ENCODE measurements at places on chromosomes 6 and 20.

GRCh38 chr6:40764726-40765125 is 177.6 kb upstream of the LRFN2 start:
- no peak for DNase-seq

DNA sequence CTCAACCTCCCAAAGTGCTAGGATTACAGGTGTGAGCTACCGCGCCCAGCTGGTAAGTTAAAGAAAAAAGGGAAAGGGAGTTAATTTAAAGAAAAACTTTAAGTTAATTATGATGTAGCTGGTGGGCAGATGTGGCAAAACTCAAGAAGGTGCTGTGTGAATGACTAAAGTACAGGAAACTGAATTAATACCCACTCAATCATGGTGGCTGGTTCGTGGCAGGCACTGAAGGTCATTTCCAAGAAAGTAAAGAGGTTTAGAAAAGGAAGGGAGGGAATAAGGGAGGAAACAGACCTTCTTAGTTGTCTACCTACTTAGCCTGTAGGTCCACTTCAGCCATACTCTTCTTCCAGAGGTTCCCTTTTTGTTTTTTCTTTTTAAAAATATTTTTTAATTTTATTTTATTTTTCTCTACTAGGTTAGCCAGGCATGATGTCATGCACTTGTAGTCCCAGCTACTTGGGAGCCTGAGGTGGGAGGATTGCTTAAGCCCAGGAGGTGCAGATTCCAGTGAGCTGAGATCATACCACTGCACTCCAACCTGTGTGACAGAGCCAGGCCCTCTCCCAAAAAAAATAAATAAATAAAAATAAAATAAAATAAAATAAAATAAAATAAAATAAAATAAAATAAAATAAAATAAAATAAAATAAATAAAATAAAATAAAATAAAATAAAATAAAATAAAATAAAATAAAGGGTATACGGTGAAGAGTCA is 11.9 kb upstream of the TGM3 start:
- DNase-seq = peak; percentile 75

DNA sequence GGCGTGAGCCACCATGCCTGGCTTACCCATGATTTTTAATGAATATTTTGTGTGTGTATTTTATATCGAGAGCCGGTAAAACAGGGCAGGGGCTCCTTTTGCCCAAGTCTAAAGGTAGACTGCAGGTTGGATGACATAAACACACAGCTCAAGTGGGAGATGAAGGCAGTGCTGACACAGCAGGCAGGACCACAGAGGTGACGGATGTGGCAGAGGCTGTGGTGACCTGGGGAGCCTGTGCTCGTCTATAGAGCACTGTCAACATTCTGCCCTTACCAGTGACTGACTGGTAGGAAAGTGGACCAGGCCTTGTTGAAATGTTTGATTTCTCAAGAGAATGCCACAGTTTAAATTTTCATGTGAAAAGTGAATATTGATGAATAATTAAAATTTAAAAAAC is 137.5 kb downstream of the ZFP64 start:
- no peak for DNase-seq

DNA sequence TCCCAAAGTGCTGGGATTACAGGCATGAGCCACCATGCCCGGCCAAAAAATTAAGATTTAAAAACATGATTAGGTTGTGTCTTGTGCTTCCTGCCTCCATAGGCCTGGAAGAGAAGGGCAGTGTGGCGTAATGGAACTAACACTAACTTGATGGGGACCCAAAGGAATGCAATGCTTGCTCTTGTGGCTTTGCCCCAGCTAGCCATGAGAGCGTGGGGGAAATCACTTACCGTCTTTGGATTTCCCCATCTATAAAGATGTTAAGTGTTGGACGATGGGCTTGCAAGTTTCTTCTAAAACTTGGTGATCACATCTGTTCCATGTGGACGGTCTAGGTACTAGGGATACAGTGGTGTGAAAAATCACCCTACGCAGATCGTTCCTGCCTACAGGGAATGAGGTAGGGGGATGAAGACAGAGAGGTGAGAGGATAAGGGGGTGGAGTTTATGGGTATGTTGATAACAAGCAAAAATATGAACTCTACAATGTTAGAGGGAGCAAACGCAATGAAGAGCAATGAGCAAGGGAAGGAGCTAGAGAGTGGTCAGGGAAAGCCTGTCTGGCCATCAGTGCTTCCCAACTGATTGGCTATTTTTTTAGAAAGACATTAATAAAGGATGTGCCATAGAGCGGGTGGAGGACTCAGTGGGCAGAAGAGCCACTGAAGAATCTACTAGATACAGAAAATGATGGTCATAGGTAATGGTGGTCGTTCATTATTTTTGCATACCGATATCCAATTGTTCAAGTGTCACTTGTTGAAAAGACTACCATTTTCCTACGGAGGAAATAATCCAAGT is 165.2 kb downstream of the BCAS1 start:
- DNase-seq = no peak

GRCh38 chr6:129206821-129207220 is 323.9 kb downstream of the LAMA2 start:
- DNase-seq = no peak

DNA sequence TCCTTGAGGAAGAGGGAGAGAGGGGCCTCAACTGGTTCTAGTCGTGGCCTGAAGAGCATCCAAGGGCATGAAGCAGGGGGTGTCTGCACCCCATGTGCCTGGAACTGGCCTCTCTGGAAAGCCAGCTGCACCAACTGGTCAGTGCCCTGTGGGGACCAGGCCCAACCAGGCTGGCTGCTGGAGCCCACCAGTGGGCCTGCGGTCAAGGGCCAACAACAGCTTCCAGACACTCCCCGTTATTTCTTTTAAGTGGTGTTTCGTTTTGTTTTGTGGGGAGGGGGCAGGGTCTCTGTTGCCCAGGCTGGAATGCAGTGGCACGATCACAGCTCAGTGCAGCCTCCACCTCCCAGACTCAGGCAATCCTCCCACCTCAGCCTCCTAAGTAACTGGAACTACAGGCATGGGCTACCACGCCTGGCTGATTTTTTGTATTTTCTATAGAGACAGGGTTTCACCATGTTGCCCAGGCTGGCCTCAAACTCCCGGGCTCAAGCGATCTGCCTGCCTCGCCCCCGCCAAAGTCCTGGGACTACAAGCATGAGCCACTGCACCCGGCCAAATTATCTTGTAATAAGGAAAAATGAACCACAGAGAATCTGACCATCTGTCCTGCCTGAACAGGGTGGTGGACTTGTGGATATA is 11.9 kb upstream of the C20orf144 start:
- DNase-seq = no peak

DNA sequence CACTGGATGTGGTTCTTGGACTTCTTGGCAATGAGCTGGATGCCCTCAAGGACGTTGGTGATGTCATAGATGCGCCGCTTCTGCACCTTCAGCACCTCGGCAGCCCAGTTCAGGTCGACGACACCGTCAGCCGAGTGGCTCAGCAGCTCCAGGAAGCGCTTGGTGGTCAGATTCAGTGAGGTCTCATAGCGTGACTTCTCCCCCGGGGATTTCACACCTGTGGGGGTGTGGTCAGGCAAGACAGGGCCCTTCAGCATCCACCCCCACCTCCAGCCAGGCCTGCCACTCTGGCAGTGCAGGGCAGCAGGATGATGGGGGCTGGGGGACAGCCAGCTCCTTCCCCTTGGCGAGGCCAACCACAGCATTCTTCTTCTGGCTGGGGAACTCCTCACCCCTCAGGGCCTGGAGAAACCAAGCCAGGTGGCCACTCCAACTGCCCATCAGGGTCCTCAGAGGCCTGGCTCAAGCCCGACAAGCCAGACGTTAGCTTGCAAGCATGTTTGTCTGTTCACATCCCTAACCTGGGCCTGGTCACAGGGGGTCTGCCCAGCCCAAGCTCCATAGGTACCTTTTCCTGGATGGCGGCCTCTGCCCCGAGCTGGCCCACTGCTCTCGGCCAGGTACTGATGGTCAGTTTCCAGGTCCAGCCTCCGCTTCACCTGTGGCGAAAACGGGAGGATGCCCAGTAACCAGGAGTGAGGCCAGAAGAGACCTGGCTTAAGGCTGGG is 5.7 kb upstream of the NECAB3 start:
- no peak for DNase-seq

- DNase-seq = no peak
Observed at GRCh38 chr6:13863699-13864155, 49.4 kb upstream of the MCUR1 start.

- DNase-seq = no peak
Observed at GRCh38 chr20:56843817-56844216, 214.7 kb downstream of the TFAP2C start.

- no peak for DNase-seq
Observed at GRCh38 chr6:104484191-104484590, 375.5 kb downstream of the HACE1 start.

DNA sequence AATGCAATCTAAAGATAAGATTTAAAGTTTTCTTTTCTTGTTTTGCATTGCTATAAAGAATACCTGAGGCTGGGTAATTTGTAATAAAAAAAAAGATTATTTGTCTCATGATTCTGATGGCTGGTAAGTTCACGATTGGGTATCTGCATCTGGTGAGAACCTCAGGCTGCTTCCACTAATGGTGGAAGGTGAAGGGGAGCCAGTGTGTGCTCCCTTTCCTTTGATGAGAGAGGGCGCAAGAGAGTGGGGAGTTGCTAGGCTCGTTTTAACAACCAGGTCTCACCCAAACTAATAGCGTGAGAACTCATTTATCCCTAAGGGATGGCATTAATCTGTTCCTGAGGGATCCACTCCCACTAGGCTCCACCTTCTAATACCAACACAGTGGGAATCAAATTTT is 353.2 kb downstream of the BTBD3 start:
- DNase-seq = no peak

DNA sequence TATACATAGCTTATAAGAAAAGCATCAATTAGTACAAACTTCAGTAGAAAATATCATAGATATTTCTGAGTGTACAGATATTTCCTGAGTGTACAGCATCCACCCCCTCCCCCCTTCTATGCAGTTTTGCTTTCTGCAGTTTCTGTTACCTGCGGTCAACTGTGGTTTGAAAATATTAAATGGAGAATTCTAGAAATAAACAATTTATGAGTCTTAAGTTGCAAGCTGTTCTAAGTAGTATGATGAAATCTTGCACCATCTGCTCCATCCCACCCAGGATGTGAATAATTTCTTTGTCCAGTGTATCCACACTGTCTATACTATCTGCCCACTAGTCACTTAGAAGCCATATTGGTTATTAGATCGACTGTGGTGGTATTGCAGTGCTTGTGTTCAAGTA is 15.8 kb upstream of the GPR63 start:
- peak; percentile 39 for DNase-seq

- no peak for DNase-seq
Observed at GRCh38 chr6:22327881-22328280, 31.0 kb upstream of the PRL start.

- no peak for DNase-seq
Observed at GRCh38 chr6:15227827-15228318, 18.0 kb upstream of the JARID2 start.

DNA sequence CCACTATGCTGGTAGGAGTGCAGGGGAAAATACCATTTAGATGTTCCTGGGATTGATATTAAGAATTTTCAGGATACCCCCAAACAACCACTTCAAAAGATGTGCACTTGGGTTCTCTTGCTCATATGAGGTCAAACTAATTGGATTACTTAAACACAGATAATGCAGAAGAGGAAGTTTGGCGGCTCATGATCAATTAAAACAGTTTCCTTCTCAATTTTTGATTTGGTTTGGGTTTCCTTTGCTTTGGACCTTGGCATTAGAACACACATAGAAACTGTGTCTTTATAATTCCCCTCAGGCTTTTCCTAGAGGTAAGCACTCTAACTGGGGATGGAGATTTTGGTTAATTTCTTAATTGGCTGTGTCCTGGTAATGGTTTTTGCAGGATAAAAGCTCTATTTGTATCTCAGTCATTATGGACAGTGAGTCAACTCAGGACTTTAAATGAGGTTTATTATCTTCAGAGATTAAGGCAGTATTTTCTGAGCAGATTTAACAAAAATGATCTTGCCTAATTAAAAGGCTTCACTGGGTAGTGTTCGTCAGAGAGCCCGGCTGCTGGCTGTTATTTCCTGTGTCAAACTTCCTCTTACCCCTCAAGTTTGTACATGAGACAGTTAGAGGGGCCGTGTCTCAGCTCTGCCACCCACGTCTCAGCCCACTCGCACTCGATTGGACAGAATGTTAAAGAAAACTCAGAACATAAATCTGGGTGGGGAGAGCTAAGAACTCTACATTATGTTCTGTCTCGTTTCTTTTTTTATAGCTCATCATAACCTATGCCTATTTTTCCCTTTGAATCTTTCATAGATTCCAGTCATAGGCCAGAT is 50.3 kb upstream of the PREP start:
- no peak for DNase-seq

GRCh38 chr6:142671791-142672190 is 273.2 kb downstream of the HIVEP2 start:
- no peak for DNase-seq

GRCh38 chr6:25417046-25417605 is 138.0 kb downstream of the CARMIL1 start:
- DNase-seq = peak; percentile 22

DNA sequence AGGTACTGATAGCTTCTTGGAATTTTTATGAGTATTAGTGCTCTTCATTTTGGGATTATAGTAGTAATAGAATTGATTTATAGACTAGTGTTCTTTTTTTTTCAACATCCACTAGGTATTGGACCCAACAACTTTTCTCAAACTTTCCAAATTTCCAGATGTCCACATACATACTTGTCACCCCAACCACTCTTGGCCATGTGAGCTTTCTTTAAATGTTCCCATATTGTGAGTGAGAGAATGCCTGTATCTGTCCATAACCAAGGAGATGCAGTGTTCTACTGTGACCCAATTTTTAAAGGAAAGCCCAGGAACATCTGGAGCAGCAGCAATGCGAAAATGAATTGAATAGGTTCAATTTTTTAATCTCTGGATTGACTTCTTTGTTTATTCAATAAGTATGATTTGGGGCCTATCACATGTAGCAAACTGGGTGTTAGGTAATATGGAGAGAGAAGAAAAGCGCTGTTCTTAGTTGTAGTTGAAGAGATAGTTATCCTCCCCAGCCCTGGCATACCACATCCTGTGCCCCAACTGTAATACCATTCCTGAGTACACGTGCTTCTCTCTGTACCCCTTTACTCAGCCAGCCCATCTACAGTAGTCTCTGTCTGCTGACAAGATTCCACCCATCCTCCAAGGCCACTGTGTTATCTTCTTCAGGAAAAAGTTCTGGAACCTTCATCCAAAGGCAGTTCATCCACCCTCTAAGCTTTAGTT is 116.8 kb upstream of the SUPT3H start:
- no peak for DNase-seq

GRCh38 chr6:104601721-104602120 is 258.0 kb downstream of the HACE1 start:
- peak; percentile 2 for DNase-seq

GRCh38 chr20:7770578-7770977 is 169.7 kb downstream of the HAO1 start:
- DNase-seq = peak; percentile 30

GRCh38 chr6:169725125-169726048 is 1.1 kb upstream of the PHF10 start:
- DNase-seq = peak; percentile 91

- DNase-seq = peak; percentile 6
Observed at GRCh38 chr6:159378411-159379328, 209.5 kb downstream of the FNDC1 start.

GRCh38 chr6:16737925-16738324 is 23.3 kb downstream of the ATXN1 start:
- no peak for DNase-seq
